Stimulated activated CD4-positive, alpha-beta T cell treated with anti-CD3 and anti-CD28 coated beads, Interleukin-15, amount 100 ng/mL, for 1 hour (primary cell): ENCODE measurements at places on chromosomes 3 and 15.

GRCh38 chr15:82196353-82196752 is 66.2 kb downstream of the EFL1 start:
- no peak for DNase-seq

GRCh38 chr15:64810497-64811326 is 14.7 kb downstream of the PIF1 start:
- DNase-seq: no peak

DNA sequence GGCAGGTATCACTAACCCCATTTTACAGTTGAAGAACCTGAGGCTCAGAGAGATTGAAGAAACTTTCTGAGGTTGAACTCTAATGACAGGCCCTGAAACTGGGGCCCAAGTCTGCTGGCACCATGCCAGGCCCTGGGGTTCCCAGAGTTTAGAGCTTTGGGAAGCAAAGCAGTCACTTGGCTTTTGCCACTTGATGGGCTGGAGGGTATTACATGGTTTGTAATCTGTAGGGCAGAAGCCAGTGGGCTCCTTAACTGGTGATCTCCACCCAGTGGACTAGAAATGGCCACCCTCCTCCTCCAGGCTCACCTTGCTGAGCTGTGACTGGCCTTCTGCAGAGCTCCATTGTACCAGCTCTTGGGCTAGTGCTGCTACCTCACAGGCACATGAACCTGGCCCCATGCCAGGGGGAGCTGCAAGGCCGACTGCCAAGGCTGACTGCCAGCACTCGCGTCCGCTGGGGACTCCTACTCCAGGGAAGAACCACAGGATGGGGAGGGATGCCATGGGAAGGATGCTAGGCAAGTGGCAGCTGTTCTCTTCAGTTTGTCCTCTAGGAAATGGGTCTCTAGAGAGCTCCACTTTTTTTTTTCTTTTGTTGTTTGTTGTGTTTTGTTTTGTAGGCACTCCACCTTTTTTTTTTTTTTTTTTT is 104.8 kb downstream of the ETFA start:
- DNase-seq: no peak

DNA sequence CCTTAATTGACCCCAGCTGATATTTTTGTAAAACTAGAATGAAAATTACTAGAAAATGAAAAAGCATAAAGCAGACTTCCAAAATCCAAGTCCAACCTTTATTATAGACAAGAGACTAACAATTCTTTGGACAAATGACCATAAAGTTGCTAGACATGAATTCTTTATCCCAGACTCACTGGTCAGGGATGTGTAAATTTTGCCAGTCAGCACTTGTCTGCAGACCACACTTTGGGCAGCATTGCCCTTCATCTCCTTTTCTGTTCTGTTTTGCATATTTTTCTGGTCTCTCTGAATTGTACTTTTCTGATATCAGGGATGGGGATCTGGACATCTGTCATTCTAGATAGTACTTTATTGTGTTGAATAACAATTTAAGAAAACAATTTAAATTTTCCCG is 10.1 kb upstream of the RBMS3 start:
- DNase-seq: no peak

DNA sequence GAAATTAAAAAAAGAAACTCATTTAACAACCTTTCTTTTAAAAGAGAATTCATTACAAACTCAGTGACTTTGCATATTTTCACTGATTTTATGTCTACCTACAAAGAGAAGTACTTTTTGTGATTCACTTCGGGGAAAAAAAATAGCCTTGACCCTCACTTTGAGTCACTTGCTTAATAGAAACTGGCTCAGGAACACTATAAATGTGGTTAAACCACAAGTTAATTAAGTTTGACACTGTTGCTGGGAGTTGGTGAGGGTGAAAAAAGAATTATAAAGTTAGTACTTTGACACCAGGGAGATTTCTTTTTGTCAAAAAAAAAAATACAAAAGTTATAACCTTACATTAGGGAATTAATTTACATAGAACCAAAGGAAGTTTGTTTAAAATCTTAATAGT is 810.9 kb downstream of the NR2F2 start:
- DNase-seq: no peak

GRCh38 chr3:187982142-187982541 is 171.8 kb upstream of the LPP start:
- no peak for DNase-seq

GRCh38 chr15:63334821-63335220 is 46.8 kb downstream of the CA12 start:
- no peak for DNase-seq

- DNase-seq: no peak
Measured at GRCh38 chr3:189517981-189518380, 113.2 kb upstream of the TP63 start.

- DNase-seq: no peak
Measured at GRCh38 chr3:126100269-126100633, 16.3 kb upstream of the SLC41A3 start.

DNA sequence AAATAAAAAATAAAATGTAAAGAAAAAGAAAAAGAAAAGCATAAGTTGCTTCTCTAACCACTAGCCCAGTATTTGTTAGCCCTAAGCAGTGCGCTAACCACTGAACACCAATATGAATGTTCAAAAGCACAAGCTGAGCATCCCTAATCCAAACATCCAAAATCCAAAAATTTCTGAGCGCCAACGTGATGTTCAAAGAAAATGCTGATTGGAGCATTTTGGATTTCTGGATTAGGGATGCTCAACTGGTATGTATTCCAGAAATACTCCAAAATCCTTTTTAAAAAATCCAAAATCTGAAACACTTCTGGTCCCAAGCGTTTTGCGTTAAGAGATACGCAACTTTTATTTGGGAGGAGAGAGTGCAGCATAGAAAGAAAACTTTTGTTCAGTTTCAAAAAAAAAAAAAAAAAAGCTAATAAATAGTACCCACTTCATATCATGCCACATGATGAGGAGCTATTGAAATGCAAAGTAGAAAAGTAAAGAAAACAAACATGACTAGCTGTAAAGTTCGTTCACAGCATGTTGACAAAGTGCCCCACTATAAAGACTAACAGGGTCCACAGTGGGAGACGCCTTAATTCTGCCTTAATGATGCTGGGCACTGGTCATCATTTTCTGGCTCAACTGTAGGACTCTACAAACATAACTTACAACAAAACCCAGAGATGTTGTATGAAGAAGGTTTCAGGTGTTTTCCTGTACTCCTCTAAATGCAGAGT is 32.4 kb downstream of the EDC3 start:
- DNase-seq: no peak

DNA sequence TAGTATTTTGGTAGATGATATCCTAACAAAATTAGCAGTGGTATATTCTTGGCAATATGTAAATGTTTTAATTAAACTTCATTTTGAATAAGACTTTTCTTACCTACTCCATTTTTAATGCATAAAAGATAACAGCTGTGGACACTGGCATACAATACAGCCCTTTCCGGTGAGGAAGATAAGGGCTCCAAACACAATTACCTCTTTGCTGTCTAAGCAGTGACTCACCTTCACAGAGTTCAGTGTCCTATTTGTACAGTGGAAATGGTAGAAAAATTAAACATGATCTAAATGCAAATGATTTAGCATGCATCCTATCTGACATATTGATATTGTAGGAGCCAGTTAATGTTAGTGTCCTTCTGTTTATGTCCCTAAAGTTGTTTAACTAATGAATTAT is 969.4 kb downstream of the PLOD2 start:
- no peak for DNase-seq

- DNase-seq: no peak
Measured at GRCh38 chr3:8599146-8599545, 45.5 kb downstream of the SSUH2 start.

DNA sequence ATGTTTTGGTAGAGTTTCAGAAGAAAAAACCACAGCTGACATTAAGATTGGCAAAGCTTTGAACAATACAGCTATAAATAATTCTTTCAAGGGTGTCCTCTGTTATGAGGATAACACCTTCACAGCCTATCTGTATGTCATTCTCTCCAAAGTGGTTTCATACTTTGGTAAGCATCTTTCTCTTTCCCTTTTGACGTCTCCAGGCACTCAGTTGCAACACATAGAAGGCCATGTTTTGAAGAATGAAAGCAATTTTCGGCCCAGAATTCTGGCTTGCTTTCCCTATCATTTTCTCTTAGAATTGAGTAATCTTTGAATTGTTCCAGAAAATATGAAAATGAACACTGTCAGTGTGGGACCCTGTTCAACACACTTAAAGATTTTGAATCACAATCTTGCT is 200.0 kb upstream of the CBLB start:
- no peak for DNase-seq

DNA sequence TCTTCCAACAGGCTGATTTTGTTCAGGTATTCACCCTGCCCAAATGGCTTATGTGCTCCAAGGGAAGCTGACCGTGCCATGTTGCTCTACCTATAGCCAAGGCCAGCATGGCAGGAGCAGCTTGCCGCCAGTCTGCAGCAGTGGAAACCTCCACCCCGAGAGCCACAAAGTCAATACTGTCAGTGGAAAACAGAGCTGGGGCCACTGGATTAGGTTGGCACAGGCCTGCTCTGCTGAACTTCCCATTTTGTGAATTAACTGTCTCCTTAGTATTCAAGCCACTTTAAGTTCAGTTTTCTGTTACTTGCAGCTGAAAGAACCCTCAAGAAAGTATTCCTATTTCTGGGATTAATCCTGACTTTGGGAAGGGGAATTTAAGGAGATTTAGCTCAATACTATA is 63.8 kb upstream of the XCR1 start:
- DNase-seq: no peak

- no peak for DNase-seq
Measured at GRCh38 chr15:85474700-85475316, 94.4 kb downstream of the AKAP13 start.

DNA sequence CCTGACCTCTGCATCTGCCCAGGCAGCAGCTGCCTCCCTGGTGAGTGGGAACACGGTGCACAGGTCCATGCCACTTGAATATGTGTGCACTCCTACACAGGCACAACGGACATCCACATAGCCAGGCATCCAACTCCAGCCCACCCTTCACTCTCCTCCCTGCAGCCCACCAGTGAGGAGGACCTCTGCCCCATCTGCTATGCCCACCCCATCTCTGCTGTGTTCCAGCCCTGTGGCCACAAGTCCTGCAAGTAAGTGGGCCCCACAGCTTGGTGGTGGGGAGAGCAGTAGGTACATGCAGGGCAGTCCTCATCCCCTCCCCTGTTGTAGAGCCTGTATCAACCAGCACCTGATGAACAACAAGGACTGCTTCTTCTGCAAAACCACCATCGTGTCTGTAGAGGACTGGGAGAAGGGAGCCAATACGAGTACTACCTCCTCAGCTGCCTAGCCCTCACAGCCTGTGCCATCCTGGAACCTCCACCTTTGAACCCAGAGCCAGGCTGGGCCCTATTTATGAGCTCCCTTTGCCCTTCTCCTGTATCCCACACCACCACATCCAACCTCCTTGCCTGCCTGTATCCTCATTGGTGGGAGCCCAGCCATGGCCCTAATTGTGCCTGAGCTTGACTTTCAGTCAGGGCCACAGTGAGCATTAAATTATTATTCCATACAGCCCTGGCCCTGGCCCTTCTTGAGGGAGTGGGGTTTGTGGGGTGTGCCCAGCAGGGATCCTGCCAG is 1.5 kb upstream of the AMIGO3 start:
- DNase-seq: no peak

DNA sequence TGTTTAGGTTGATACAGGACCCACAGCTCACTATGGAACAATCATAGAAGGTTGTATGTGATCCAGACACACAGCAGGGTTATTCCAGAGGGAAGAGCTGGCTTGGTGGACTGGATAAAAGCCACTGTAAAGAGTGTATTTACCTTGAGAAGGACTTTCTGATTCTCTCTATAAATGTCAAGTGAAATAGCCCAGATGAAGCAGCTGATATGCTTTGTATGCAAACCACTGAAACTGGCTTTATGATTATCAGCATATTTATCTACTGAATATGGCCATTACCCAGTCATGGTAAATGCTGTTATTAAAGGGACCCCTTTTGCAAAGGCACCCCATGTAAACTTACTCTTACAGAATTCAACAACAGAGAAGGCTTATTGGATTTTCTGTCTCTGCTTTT is 28.1 kb downstream of the C3orf80 start:
- no peak for DNase-seq

- no peak for DNase-seq
Measured at GRCh38 chr3:23152989-23153388, 50.1 kb upstream of the UBE2E2 start.

DNA sequence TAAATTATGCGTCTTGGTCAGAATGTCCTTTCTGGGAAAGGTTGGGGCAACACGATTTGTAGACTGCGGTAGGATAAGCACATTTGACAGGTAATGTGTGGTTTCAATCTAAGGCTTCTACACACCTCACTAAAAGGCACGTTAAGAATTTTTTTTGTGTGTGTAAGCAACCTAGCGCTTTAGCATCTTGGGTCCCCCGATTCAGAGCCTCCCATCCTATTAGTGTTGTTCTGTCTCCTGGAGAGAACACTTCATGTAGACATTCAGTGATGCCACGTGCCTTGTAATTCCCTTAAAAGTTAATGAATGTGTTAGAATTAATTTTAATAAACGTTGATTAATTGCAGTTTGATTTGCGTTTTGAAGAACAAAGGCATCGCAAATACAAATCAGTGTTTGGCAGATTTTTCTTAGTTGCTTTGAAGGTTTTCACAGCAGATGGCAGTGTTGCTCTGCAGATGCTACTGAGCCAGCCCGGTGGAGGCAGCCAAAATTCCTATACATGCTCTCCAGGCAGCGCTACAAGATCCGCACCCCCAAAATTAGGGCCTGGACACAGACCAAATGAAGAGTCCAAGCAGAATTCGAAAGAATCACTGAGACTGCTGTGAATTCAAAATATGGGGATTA is 63.5 kb downstream of the OTOL1 start:
- no peak for DNase-seq

- DNase-seq: no peak
Measured at GRCh38 chr15:74245342-74245931, 9.3 kb downstream of the CCDC33 start.

DNA sequence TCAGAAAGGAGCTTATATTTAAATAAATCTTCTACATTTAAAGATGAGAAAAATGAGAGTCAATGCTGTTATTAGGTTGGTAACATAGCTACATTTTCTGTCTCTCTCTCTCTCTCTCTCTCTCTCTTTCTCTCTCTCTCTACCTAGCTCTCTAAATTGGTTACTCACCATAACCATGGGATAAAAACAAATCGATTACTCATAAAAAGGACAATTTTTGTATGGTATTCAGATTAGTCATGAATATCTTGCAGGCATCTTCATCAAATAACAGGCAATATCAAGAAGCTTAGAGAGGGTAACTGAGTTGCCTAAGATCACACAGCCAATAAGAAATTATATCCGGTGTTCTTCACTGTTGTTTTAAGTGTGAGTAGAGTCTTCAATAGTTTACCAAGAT is 81.8 kb upstream of the ALCAM start:
- DNase-seq: no peak
